Stimulated activated CD4-positive, alpha-beta T cell treated with anti-CD3 and anti-CD28 coated beads, Interleukin-15, amount 100 ng/mL, for 1 hour (primary cell): ENCODE measurements at places on chromosomes 12 and 14.

GRCh38 chr12:124636138-124636978 is 68.9 kb upstream of the NCOR2 start:
- no peak for DNase-seq

DNA sequence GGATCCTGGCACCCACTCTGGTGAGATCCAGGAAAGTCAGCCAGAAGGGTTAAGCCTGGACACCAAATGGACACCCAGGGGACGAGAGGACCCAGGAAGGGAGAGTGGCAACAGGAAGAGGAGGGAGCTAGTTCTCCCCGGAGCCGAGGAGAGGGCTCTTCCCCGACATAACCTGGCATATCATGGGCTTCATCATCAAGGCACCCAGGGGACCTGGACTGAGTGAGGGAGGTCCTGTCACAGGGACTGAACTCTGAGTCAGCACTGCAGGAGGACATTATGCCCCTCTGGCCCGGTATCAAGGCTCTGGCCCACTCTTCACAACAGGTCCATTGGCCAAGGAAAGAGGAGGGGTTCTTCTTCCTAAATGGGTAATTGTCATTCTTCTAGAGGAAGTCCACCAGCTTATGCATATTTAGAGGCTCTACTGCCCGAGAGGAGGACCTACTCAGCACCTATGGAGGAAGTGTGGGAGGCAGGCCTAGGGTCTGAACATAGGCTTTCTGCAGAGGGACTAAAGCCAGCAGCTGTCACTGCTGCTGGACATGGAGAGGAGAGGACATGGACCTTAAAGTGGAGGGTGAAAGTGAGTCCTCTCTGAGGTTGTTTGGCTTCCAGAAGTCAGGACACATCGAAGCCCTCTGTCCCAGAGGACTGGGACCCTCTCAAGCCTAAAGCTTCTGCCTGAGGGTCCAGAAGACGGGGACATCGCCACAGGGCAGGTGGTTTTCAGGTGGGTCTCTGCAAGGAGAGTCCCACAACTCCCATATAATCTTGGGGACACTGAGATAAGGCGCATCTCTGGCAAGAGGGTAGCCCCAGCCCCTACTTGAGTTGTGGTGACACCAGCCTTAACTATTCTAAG is 18.6 kb downstream of the ISCA2 start:
- no peak for DNase-seq

DNA sequence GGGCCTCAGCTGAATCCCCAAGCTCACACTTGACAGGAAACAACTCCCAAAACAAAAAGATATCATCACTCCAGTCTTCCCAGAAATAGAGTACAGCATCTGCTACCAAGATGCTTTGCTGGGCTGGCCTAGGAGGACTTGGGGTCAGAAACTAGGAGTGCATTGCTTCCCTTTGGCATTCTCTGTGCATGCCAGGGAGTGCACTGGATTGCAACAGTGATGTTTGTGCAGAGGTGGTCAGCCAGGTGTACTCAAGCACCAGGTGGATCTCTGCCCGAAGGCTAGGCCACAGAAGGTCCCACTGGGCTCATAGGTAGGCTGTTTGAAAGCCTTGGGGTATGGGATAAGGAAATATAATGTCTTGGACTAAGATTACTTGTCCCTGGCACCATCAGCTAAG is 51.1 kb downstream of the RAB35 start:
- no peak for DNase-seq

GRCh38 chr14:56817396-56817921 is 7.2 kb upstream of the OTX2 start:
- DNase-seq: no peak

DNA sequence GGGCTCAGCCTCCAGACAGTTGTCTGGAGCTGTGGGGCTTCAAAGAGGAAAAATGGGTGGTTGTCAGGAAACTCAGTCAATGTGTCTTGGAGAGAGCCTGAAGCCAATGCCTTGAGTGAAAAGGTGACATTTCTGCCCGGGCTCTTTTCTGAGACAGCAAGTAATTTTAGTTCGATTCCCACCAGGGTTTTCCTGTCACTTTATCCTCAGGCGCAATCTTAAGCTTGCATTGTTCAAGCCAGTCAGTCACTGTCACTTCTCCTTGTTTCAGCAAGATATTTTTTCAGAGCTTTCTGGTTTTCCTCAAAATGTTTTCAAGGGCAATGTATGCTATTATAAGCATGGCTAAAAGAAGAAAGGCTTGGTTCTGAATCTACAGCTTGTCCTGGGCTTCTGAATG is 404.7 kb upstream of the SEL1L start:
- no peak for DNase-seq

DNA sequence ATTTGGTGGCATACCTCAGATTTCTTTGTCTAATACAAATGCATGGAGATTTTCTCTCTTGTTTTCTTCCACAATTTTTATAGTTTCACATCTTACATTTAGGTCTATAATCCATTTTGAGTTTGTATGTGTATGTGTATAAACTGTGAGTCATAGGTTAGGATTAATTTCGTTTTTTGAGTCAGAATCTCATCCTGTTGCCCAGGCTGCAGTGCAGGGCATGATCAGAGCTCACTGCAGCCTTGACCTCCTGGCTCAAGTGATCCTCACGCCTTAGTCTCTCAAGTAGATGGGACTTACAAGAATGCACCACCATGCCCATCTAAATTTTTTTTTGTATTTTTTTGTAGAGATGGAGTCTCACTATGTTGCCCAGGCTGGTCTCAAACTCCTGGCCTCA is 71.6 kb downstream of the OTOGL start:
- DNase-seq: no peak

- no peak for DNase-seq
These were observed 137.0 kb upstream of the MAX start for GRCh38 chr14:65239143-65239937.

DNA sequence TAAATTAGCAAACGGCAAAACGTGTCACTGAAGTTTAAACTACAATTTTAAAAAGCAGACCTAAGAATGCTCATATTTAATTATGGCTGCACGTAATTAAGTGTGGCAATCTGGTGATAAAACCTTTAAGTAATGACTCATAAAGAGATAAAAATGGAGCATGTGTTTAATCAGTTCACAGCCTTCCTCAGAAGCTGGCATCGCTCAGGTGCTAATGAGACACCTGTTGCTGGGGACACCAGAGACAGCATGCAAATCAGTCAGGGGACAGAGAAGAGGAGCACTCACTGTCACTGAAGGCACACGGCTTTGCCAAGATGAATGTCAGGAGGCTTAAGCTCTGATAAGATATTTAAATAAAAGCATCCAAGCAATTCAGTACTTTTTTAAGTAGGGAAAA is 840.3 kb downstream of the GALC start:
- no peak for DNase-seq

DNA sequence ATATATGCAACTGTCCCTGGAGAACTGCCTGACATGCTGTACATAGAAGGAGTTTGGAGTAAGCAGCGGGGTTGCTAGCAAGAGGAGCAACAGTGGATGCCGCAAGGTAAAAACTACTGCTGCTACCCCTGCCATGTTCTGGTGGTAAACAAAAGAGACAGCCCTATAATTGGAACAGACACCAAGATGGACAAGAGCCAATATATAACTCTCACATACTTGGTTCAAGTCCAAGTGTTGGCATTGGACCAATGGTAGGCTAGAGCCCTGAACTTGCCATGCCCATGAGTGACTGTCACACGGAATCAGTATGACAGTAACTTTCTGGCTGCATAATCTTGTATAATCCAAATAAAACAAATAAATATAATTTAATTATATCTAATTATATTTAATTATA is 13.7 kb downstream of the ATXN7L3B start:
- DNase-seq: no peak

DNA sequence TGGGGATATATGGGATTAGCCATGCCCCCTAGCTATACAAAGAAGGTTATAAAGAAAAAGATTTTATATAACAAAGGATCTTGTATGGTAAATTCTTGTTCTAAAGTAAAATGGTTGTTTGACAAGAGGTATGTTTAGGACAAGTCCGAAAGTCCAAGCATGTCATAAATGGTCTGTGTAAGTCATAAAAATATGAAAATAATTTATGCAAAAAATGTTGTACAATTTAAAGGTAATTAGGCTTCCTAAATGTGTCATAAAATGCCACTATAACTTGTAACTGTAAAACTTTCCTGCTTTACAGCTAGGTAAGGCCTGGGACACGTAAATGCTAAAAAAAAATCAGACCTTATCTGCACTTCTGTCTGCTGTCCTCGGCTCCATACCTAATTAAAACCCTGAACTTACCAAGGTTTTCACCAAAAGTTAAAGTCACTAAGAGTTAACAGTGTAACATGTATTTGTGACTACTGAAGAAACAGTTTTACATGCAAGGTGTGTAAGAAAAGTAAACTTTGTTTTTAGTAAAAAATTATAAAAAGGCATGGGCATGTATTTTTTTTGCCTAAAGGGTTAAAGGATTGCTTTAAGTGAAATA is 110.0 kb upstream of the RESF1 start:
- no peak for DNase-seq

DNA sequence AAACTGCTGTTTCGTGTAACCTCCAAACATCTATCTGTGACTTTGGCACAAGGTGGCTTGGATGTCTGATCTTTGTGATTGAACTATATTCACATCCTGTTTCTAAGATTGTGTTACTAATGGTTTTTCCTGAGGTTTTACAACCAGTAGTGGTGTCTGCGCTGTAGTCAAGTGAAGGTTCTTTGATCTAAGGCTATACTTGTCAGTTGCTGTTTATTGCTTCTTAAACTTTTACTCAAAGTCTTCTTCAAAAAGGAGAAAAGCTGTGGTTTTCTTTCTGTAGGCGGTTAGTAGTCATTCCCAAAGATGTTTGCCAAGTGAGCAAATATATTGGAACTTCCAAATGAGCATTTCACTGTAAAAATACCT is 12.3 kb upstream of the CALM1 start:
- DNase-seq: no peak

DNA sequence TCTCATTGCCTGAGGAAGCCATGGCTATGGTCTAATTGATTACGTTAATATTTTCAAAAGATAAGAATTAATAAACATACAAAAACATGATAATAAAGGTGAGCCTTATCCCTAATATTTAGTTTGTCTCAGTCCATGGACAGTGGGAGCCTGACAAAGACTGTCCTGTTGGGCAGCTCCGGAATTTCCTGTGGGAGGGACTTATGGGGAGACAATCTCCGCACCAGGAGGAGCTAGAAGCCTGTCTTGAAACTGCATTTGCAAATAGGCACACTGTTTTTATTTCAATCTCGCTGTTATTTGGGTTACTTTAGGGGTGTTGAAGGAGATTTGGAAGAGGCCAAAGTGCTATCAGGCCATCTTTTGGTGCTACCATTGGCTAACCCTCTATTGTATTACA is 50.8 kb upstream of the ZDHHC17 start:
- DNase-seq: no peak

GRCh38 chr12:49708851-49709250 is 1.6 kb upstream of the FMNL3 start:
- DNase-seq: no peak

GRCh38 chr12:59151243-59151642 is 230.9 kb upstream of the LRIG3 start:
- no peak for DNase-seq

GRCh38 chr12:109503611-109504010 is 26.2 kb downstream of the UBE3B start:
- no peak for DNase-seq
